ENCODE measurements at places on chromosomes 7 and 10. TPM values are rescaled to one million over a fixed set of nuclear protein-coding genes. Genes with fewer than 3 reads are reported as not detected.

OR6V1 gene
- total RNA-seq: not detected

RAMP3 gene
- total RNA-seq: not detected

SPDYE2 gene
- total RNA-seq: not detected

CDHR1 gene
- total RNA-seq: 39.0 TPM

BHLHA15 gene
- 1.1 TPM for total RNA-seq

GARIN1A gene
- 0.13 TPM for total RNA-seq

MBLAC1 gene
- total RNA-seq: 2.2 TPM

NPC1L1 gene
- 0.33 TPM for total RNA-seq

LIPN gene
- not detected for total RNA-seq

ATP6V0A4 gene
- 0.13 TPM for total RNA-seq

PRPS1L1 gene
- not detected for total RNA-seq

PPP1R3A gene
- not detected for total RNA-seq

VIPR2 gene
- total RNA-seq: not detected

ADCYAP1R1 gene
- total RNA-seq: not detected

MAGI2 gene
- 0.81 TPM for total RNA-seq
